ENCODE measurements at places on chromosomes 7 and 10.

- DNase-seq, result no peak
These were observed 148.4 kb downstream of the CPEB3 start for GRCh38 chr10:92142512-92142911.

GRCh38 chr7:70589010-70589409, 542.9 kb upstream of the GALNT17 start:
- no peak for DNase-seq

DNA sequence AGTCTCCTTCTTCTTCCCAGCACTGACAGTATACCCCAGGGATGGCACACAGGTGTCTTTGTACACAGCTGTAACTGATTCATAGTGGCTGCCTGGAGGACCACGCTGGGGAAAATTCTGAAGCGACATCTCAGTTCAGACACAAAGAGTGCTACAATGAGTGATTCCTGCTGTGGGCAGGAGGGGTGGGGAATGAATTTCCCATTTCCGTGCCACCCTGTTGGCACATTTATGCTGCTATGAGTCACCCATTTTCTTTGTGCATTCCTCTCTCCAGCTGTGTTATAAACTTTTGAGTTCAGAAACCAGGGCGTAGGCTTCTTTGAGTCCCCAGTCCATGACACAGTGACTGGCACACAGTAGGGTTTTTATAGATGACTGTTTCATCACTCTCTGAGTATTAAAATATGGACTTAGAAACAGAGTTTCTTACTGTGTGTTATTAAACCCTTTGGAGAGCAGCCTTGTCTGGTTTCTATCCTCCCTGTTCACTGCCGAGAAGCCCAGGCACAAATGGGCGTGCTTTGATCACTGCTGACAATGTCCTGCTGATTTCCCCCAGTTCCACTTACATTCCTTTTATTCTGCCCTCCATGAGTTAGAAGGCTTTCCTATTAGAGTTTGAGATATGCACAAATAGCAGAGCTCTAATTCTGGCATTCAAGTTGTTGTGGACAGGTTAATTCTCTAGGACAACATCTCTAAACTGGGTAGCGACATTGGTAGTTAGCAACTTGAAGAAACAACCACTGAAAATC, 24.0 kb upstream of the NPS start:
- DNase-seq, result no peak

GRCh38 chr7:114925434-114925833, 3.5 kb downstream of the MDFIC start:
- DNase-seq, result no peak

- no peak for DNase-seq
These were observed 33.0 kb downstream of the MINDY4 start for GRCh38 chr7:30804078-30804661.

- DNase-seq, result no peak
These were observed 80.3 kb upstream of the SCIN start for GRCh38 chr7:12490107-12490688.

DNA sequence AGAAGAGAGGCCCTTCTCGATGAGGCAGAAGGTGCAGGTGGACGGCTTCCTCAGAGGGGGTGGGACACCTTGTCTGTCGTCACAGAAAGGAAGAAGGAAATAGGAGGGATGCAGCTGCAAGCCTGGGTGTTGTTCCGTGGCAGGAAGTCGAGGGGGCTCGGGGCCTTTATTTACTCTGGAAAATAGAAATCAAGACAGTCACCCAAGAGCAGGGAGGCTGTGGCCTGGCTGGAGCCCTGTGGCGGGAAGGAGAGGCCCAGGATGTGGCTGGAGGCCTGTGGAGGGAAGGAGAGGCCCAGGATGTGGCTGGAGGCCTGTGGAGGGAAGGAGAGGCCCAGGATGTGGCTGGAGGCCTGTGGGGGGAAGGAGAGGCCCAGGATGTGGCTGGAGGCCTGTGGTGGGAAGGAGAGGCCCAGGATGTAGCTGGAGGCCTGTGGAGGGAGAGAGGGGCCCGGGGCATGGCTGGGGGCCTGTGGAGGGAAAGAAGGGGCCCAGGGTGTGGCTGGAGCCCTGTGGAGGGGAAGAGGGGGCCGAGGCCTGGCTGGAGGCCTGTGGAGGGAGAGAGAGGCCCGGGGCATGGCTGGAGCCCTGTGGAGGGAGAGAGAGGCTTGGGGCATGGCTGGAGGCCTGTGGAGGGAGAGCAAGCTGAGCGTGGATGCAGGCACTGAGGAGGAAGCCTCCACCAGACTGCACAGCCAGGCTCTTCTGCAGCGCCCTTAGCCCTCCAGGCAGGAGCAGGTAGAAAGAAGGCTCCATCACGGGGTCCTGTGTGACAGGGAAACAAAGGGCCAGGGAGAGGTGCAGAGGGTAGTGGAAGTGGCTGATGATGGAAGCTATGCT, 97.3 kb upstream of the SFMBT2 start:
- DNase-seq, result peak; percentile 32

- DNase-seq, result no peak
These were observed 82.7 kb upstream of the C1GALT1 start for GRCh38 chr7:7099584-7100014.

DNA sequence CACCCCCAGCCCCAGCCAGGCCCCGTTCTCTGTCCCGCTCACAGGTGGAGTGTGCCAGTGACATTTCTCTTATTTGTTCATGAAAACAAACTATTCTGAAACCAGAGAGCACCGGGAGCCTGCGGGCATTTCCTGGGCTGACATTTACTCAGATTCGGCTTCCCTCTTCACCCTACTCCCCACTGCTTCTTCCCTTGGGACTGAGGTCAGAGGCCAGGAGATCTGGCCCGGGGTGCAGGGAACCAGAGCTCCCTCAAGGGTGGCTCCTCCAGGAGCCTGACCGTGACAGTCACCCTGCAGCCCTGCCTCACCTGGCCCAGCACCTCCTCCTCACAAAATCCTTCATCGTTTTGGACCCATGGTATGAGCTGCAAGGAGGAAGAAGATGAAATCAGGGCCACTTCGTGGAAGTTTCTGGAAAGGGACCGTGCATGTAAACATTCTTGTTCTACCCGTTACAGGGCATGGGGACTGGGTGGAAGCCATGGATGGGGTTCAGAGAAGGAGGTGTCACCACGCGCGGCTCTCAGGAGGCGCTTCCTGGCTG, 12.2 kb downstream of the BHLHA15 start:
- no peak for DNase-seq

DNA sequence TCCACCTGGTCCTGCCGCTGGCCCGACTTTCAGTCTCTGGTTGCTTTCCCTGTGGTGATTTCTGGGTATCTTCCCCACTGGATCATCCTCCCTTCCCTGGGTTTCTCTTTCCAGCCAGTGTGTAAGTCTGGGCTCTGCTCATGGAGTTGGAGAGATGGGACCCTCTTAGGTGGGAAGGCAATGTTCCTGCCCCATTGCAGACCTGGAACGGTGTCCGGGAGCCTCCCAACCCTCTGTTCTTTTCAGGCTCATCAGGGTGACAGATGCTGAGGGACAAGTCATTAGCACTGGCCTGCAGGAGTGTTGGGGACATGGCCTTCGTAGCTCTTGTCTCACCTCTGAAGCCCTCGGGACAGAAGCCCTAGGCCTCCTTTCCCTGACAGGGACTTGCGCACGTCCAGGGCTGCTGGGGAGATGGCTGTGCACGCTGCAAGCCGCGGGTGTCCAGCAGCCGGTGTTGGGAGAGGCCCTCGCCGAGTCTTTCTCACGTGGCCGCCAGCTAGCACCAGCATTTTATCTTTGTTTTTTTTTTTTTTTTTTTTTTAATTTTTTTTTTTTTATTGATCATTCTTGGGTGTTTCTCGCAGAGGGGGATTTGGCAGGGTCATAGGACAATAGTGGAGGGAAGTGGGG, 17.2 kb downstream of the ZNF783 start:
- DNase-seq, result no peak

GRCh38 chr10:38007551-38007950, 2.9 kb upstream of the ZNF33A start:
- no peak for DNase-seq

DNA sequence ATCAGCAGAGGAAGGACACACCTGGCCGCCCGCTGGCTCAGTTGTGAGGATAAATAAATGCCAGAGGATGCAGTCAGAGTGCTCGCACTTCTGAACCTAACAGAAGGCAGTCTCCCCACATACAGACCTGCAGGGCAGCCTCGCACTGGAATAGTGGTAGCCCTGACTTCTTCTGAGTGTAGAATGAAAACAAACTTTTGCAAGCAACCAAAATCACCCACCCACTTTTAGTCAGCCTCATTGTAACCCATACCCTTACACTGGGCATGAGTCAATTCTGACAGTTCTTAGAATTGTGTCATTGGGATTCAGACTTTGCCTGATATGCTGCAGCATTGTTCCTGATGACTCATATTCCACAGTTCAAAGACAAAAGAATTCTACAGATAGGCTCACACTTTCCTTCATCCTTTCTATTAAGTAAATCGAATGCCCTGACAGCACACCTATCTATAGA, 167.0 kb upstream of the CDK1 start:
- no peak for DNase-seq

DNA sequence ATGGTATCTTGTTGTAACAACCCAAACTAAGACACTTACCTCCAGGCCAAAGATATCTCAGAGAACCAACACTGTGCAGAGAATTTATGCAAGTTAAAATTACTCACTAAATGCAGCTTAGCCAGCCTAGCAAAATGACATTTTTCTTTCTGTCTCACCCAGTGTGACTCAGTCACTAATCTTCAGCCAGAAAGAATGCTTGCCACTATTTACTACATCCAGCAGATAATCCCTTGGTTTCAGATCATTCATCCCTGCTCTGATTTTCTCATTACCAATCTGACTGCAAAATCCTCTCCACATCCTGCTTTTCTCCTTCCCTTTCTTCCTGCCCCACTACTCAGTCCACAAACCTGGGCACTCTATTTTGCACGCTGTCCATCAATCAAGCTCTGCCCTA, 93.5 kb upstream of the NEBL start:
- no peak for DNase-seq

- no peak for DNase-seq
These were observed 516.8 kb downstream of the KCNMA1 start for GRCh38 chr10:77120666-77121376.

Data from stimulated activated CD8-positive, alpha-beta memory T cell treated with anti-CD3 and anti-CD28 coated beads, Interleukin-15, amount 100 ng/mL, for 48 hours (primary cell).